ENCODE measurements at places on chromosomes 2 and 18.

GRCh38 chr2:77507657-77508056 lies 14.5 kb downstream of the LRRTM4 start:
- no peak for DNase-seq

- DNase-seq: no peak
Observed at GRCh38 chr2:230202430-230203109, 17.2 kb downstream of the SP110 start.

DNA sequence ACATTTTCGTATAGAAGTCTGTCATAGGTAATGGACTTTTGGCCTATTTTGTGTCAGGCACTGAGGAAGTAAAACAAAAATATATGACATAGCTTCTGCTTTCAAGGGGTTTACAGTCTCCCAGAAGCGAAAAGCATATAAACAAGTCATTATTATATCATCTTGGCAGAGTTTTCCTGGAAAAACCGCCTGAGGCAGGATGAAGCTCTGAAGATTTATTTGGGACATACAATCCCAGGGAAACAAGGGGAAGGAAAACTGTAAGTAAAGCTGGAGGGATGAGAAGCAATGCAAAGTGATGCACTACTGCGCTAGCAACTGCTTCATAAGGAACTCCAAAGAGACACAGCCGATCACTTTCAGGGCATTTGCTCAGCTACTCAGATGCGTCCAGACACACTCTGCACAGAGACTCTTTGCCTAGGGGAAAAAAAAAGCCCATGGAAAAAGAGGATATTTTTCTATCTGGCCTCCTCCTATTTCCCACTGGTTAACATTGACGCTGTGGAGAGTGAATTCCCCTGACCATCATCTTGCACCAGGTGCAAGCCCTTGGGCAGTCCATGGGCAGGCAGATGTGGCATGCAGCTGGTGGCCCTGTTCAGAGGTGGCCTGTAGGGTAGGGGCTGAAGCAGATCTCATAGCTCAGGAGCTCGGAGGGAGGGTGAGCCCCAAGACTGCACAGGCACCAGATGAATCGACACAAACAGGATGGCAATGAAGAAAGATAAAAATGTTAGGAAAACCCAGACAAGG lies 158.1 kb downstream of the METTL4 start:
- no peak for DNase-seq

GRCh38 chr2:181122601-181123000 lies 142.2 kb downstream of the UBE2E3 start:
- DNase-seq: no peak

- DNase-seq: no peak
Observed at GRCh38 chr2:234388591-234388990, 108.3 kb downstream of the ARL4C start.

DNA sequence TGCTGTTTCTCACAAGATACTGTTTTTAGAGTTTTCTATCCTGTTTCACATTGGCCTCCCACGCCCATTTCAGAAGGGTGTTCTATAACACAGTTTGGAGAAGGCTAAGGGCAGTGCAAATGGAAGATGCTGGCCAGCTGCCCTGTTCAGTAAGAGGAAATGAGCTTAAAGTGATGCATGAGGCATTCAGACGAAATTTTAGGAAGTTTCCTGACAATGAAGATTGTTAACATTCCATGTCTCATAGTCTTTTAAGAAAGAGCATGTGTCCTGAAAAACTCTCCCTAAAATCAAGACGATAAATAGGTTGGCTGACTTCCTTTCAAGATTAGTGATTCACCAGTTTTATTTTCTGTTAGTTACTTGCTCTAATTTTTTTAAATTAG lies 484.2 kb upstream of the NRP2 start:
- no peak for DNase-seq

- DNase-seq: no peak
Observed at GRCh38 chr18:42392416-42392815, 437.4 kb downstream of the PIK3C3 start.

- no peak for DNase-seq
Observed at GRCh38 chr2:156437272-156437930, 1.2 kb downstream of the GPD2 start.

DNA sequence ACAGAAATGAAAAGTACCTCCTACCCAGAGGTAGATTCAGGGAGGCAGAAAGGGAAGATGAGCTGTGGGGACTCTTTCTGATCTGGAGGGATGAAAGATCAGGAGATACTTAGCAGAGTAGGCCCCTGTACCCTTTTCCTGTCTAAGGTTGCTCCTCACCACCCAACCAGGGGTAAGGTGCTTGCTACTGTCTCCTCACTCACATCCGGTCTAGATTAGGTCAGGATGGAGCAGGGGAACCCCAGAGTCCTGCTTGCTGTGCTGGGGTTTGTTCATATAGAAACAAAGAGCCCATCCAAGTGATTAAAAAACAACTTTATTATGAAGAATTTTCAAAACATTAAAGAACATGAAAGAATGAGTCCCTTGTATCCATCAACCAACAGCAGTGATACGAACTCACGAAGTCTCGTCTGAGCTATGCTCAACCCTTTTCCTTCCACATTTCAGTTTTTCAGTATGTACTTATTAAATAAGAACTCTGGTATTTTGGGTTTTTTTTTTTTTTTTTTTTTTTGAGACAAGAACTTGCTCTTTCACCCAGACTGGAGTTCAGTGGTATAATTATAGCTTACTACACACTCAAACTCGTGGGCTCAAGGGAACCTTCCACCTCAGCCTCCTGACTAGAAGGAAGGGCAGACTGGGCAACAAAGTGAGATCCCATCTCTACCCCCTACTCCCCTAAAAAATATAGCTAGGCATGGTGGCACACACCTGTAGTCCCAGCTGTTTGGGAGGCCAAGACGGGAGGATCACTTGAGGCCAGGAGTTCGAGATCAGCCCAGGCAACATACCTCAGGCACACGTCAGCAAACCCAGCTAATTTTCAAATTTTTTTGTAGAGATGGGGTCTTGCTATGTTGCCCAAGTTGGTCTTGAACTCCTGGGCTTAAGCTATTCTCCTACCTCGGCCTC lies 28.5 kb upstream of the MCFD2 start:
- no peak for DNase-seq

All from RCC 7860 (cell line).